ENCODE measurements at places on chromosomes 2 and 18. TPM values are rescaled to one million over a fixed set of nuclear protein-coding genes. Genes with fewer than 3 reads are reported as not detected.

- DNase-seq = peak; percentile 26
Measured at GRCh38 chr18:56388571-56388970, 249.8 kb downstream of the TXNL1 start.

- DNase-seq = no peak
Measured at GRCh38 chr2:128456281-128456680, 137.6 kb upstream of the HS6ST1 start.

DNA sequence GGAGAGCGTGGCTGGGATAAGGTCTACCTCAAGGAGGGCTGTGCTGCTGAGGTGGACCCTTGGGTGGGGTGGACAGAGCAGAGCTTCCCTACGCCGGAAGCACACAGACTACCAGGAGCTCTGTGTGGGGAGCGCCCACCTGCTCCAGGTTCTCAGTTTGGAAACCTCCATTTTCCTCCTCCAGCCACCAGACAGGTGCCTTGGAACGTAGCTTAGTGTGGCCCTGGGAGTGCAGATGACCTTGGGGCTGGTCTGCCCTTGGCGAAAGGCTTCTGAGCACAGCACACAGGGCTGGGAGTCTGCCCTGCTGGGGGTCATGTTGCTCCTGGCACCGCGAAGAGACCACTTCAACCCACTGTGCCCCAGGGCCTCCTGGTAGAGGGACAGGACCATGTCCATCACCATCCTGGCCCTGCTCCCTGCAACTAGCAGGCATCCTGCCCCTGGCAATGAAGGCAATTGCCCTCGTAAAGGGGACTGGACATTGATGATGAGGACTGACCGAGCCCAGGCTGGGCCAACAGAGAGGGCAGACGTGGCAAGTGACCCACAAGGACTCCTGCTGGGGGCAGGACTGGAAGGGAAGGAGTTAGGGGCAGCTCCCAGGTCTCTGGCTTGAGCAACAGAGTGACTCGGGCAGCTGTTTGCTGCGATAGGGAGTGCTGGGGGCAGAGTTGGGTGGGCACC lies 214.7 kb downstream of the CYP26B1 start:
- no peak for DNase-seq

- no peak for DNase-seq
Measured at GRCh38 chr2:235573331-235574221, 79.7 kb downstream of the AGAP1 start.

- DNase-seq = peak; percentile 50
Measured at GRCh38 chr2:84969511-84970209, 1.3 kb upstream of the KCMF1 start.

GRCh38 chr2:120783969-120784372 lies 48.3 kb downstream of the GLI2 start:
- no peak for DNase-seq

CHST9 gene
- 1.3 TPM for total RNA-seq

DNA sequence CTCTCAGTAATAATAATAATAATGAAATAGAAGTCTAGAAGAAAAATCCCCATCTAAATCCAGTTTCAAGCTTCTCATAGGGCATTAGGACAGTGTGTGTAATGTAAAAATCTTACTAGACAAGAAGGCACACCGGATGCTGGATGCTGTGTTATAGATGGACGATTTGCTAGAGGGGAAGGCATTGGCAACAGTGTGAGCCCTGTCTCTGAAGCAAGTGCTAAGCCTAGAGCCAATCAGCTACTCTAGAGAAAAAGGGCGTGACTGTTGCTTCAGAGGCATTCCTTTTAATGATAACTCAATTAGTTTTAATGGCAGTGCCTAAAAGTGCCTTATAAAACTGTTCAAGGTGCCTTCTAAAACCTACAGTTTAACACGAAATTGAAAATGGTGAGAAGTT lies 344.9 kb downstream of the TDRD15 start:
- no peak for DNase-seq

DNA sequence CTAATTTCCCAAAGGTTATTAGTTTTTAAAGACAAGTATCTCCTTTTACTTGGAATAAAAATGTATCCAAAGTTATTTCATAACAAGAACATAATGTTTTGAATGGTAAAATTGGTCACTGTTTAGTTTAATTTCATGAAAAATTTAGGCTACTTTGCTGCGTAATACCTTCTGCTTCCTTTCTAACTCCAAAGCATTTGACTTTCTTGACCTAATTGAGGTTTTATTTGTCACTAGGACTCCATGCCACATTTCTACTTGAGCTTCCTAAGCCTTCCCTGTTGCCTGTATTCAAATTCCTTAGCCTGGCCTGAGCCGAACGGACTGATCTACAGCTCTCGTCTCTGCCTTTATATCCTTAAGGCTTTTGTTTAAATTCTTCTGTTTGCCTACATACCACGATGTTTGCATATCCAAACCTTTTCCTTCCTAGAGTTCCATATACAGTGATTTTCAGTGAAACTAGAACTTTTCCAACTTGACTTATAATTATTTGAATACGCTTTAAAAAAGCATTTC lies 25.1 kb downstream of the ARMC9 start:
- no peak for DNase-seq

DNA sequence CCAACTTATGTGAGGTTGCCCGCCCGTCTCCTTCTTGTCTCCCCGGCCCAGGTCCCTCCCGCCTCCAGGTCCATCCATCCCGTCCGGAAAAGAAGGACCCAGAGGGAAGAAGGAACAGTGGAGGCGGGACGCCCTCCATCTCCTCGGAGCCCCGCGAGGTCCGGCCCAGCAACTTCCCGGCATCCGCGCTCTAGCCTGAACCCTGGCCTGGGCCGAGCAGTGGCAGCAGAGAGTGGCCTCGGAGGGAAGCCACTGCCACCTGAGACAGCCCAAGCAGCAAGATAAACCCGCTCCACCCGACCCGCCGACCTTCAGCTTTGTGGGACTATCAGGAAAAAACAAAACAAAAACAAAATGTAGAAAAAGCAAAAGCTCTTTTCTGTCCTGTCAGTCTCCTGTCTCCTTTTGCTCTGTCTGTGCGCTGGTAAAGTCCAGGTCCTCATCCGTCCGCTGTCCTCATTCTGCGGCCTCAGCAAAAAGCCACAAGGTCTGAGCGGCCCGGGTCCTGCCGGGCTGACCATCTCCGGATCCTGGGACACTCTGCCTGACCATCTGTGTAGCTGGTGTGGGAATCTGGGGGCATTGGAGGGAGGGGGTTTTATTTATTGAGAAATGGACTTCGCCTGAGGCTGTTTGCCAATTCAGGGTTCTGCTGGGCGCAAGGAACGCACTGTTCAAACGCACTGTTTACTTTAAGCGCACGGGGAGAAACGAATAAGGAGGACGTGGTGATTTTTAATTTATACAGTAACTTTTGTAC lies 3.1 kb downstream of the DLX1 start:
- DNase-seq = no peak

KLF7 gene
- total RNA-seq = 81.2 TPM

DNA sequence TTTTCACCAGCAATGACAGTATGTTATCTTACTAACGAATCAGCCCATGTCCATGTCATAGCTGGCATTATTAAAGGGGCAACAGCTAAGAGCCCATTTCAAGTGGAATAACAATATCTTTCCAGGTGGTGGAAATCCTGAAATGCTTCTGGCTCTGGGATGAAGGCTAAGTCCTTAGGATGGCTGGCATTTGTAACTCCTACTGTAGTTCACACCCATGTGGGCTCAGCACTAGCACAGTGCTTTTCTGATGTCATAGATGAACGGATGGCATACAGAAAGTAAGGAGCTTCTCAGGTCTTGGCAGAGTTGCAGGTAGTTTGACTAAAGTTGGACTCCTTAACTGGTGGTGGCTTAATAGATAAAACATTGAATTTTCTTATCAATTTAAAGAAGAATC lies 10.0 kb downstream of the TMEM200C start:
- no peak for DNase-seq

- no peak for DNase-seq
Measured at GRCh38 chr2:174688079-174688478, 76.2 kb downstream of the CHRNA1 start.

- DNase-seq = no peak
Measured at GRCh38 chr2:152622219-152622618, 95.0 kb downstream of the PRPF40A start.

DNA sequence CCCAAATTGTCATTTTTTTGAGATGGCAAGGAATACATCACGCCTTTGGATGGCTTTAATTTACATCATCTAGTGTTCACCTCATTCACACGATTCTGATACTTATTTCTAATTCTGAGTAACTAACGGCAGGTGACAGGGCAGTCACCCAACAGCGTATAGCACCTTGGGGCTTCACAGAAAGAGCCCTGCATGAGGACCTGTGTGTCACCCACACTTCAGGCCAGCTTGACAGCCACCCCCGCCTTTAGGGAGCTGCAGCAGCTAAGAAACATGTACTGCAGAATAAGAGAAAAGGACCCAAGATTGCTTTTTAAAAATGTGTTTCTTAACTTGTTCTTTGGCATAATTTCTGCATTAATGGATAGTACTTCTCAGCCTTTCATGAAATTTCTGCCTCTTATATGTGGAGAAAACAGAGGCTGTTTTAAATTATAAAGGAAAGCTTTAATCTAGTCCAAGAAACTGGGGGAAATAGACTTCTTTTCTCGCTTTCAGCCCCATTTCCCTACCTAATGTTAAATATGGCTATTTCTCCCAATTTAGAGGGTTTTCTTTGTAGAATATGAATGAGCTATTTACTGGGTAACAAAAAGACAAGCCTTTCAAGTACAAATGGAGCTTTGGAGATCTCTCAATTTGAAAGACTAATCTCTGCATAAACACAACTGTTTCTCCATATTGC lies 245.1 kb downstream of the LDLRAD4 start:
- no peak for DNase-seq

GRCh38 chr2:127106991-127107621 lies at the start of gene BIN1:
TSS of gene BIN1 (minus strand) at chr2:127107154. CDS start at chr2:127106943, 211 bp downstream.
- DNase-seq = peak; percentile 85

ZAP70 gene
- total RNA-seq = 0.73 TPM

DNA sequence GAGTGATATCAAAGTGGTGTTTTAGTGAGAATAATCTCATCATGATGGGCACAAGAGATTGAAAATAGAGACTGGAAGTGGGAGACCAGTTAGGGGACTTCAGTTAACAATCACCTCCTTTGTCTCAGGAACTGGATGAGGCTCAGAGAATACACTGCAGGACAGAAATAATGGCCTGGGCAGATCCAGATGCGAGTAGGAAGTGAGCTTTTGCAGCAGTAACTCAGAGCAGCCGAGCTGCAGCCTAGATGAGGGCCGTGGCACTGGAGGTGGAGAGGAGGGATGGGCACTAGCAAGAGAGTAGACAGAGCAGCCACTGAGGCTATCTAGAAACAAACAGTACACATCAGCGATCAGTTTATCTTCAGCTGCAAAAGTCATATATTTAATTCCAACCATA lies 48.6 kb downstream of the CYB5A start:
- DNase-seq = no peak

DNA sequence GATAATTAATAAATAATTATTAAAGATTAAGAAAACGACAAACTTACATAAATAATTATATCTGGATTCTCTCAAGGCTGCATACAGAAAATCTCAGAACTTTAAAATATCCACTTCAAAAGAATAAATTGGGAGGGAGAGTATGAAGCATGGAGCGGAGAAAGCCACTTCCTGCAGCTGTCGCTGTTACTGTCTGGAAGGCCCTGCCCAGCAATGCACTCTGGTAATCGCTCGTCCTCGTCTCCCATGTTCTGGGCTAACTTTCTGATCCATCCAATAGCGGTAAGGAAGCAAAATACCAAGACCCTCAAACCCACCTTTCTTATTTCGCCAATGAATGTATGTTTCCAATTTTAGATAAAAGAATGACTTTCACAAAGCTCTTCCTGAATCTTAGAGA lies 26.7 kb downstream of the CYRIA start:
- DNase-seq = no peak

FRZB gene
- total RNA-seq = 0.67 TPM
